ENCODE measurements at places on chromosomes 2 and 18. TPM values are rescaled to one million over a fixed set of nuclear protein-coding genes. Genes with fewer than 3 reads are reported as not detected.

DNA sequence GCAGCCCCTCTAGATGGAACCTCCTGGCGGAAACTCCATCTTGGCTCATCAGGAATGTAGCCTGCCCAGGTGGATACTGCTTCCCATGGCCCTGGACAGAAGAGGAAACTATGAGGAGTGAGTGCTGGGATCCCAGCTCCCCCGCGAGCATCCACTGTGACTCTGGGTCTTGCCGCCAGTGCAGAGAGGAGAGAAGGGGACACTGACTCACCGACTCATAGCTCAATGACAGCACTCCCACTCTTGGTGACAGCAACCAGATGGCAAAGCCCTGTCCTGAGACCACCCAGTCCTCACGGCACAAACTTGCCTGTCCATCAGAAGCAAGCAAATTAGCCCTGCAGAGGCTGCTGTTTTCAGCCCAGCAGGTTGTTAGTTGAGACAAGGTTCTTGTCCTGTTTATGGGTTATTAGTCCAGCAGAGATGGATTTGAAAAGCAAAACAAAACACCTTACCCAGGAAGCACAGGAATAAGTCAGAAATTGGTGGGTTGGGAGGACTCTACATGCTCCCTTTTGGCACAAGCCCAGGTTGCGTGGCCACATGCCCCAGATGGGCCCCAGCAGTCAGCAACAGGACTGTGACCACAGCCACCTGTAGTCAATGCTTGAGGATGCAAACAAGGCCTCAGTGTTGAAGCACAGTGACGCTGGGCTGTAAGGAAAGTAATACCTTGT, 111.5 kb upstream of the GLI2 start:
- no peak for DNase-seq

Gene C2orf76
- total RNA-seq, result 9.3 TPM

DNA sequence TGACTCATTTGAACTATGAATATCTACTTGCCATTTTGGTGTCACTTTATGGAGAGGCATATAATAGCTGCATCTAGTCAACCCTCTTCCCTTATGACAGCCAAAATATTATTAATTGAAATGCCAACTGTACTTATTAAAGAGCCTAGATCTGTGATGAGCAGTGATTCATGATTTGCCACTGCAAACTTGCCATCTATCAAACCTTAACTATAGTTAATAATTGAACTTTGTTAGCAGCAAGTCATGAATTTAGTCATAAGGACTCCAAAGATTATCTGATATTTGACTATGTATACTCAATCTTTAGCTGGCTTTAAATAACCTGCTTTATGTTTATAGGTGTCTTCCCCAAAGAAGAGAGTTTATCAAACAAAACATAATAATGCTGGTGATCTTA, 116.4 kb upstream of the VWC2L start:
- no peak for DNase-seq

DNA sequence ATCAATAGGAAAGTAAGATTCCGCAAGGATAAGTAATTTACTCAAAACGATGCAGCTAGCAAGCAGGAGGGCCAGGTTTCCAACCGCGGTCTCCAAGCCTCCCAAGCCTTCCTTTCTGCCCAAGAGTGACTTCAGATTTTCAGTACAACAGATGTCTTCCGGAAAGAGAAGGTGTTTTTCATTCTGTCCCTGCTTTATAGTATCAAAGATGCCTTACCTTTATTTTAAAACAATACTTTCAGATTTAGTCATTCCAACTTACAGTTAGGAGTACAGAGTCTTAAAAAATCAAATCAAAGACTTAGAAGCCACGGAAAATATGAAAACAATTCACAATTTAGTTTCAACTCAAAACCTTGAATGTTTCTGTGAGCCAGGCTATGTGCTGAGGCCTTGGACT, 43.6 kb downstream of the CYB5A start:
- DNase-seq, result no peak

Gene YIPF4
- 16.8 TPM for total RNA-seq
